Lower lobe of right lung (tissue), 2 donors: ENCODE measurements at places on chromosomes 6 and 20. TPM values are rescaled to one million over a fixed set of nuclear protein-coding genes. Genes with fewer than 3 reads are reported as not detected.

DNA sequence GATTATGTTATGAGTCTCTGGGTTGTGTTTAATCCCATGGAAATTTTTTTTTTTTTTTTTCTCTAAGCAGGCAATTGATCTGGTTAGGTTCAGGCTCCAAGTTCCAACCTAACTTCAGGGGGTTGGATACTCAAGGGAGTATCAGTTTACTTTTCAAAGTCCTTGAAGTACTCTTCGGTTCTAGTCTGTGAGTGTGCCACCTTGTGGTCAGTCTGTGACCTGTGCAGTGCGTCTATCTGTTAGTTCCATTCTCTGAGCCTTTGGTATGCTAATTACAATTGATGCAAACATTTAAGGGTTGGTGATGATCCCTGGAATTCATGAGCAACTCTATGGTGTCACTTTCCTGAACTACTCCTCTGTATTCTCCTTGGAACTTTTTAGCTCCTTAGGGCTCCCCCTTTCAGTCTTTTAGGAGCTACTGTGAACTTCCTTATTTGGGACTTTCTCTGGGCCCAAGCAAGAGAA is 342.0 kb downstream of the SOX4 start:
- DNase-seq = no peak
- H3K27ac ChIP-seq = no peak overlapping the region
- no peak overlapping the region for H3K4me3 ChIP-seq
- no peaks in the 10 kb centered on the region for H3K36me3 ChIP-seq

PAQR8 gene
- 6.8 TPM for total RNA-seq

DNA sequence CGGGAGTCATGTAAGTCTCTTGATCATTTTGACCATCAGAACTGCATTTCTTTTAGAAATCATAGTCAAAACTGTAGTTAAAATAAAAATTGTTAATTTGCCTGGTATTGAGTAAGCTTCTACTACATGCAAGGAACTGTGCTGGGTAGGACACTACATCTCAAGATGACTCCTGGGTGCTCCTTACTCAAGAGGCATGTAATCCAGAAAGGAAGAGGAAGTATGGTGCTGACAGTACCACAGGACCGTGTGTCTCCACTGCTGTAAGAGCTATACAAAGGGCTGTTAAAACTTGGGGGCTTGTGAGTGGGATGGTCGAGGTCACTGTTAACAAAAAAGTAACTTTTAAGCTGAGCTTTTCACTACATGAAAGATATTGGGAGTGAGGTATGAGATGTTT is 508.3 kb upstream of the SOX4 start:
- no peak for DNase-seq
- no peak overlapping the region for H3K27ac ChIP-seq
- H3K36me3 ChIP-seq = no peaks in the 10 kb centered on the region
- no peaks in the 10 kb centered on the region for H3K27me3 ChIP-seq

GRCh38 chr20:60750909-60751308 is 501.2 kb upstream of the CDH4 start:
- no peaks in the 10 kb centered on the region for H3K4me1 ChIP-seq
- H3K27ac ChIP-seq = no peak overlapping the region
- H3K27me3 ChIP-seq = no peaks in the 10 kb centered on the region
- no peak for DNase-seq
- H3K36me3 ChIP-seq = no peaks in the 10 kb centered on the region
- no peak overlapping the region for H3K4me3 ChIP-seq

DPPA5 gene
- not detected for total RNA-seq

GRCh38 chr20:13580707-13581106 is 58.0 kb downstream of the TASP1 start:
- no peak overlapping the region for H3K4me3 ChIP-seq

- H3K4me3 ChIP-seq = no peak overlapping the region
- no peak for DNase-seq
- no peaks in the 10 kb centered on the region for H3K27me3 ChIP-seq
Measured at GRCh38 chr6:169109411-169110220, 144.0 kb downstream of the THBS2 start.

SLC22A16 gene
- total RNA-seq = 0.80 TPM

GRCh38 chr6:118263921-118264486 is 284.1 kb upstream of the PLN start:
- H3K4me3 ChIP-seq = no peak overlapping the region
- H3K4me1 ChIP-seq = no peaks in the 10 kb centered on the region
- no peak for DNase-seq
- H3K27me3 ChIP-seq = no peaks in the 10 kb centered on the region
- H3K27ac ChIP-seq = no peak overlapping the region
- no peaks in the 10 kb centered on the region for H3K36me3 ChIP-seq

GRCh38 chr6:54706391-54706790 is 140.2 kb upstream of the FAM83B start:
- H3K27ac ChIP-seq = no peak overlapping the region
- no peak for DNase-seq
- no peaks in the 10 kb centered on the region for H3K36me3 ChIP-seq
- no peak overlapping the region for H3K4me3 ChIP-seq

GRCh38 chr20:46830886-46831632 is 63.6 kb upstream of the EYA2 start:
- no peak for DNase-seq
- H3K27me3 ChIP-seq = no peaks in the 10 kb centered on the region
- H3K27ac ChIP-seq = no peak overlapping the region
- H3K4me3 ChIP-seq = no peak overlapping the region

DNA sequence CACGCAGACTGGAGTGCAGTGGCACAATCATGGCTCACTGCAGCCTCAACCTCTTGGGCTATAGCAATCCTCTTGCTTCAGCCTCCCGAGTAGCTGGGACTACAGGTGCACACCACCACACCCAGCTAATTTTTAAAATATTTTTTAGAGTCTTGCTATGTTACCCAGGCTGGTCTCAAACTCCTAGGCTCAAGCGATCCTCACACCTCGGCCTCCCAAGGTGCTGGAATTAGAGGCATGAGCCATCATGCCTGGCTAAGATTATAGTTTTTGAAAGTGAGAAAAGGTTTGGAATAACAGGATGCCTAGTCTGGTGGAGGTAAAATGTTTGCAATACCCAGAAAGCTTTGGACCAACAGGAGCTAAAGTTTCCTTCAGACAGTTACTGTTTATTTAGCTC is 23.4 kb downstream of the GCM1 start:
- H3K27ac ChIP-seq = no peak overlapping the region
- H3K4me1 ChIP-seq = no peaks in the 10 kb centered on the region
- no peak for DNase-seq

RAET1E gene
- not detected for total RNA-seq

CALHM4 gene
- not detected for total RNA-seq

MTFR2 gene
- 1.5 TPM for total RNA-seq

GRCh38 chr6:101477436-101477835 is 83.9 kb downstream of the GRIK2 start:
- H3K4me1 ChIP-seq = no peaks in the 10 kb centered on the region
- DNase-seq = no peak
- no peak overlapping the region for H3K27ac ChIP-seq

DNA sequence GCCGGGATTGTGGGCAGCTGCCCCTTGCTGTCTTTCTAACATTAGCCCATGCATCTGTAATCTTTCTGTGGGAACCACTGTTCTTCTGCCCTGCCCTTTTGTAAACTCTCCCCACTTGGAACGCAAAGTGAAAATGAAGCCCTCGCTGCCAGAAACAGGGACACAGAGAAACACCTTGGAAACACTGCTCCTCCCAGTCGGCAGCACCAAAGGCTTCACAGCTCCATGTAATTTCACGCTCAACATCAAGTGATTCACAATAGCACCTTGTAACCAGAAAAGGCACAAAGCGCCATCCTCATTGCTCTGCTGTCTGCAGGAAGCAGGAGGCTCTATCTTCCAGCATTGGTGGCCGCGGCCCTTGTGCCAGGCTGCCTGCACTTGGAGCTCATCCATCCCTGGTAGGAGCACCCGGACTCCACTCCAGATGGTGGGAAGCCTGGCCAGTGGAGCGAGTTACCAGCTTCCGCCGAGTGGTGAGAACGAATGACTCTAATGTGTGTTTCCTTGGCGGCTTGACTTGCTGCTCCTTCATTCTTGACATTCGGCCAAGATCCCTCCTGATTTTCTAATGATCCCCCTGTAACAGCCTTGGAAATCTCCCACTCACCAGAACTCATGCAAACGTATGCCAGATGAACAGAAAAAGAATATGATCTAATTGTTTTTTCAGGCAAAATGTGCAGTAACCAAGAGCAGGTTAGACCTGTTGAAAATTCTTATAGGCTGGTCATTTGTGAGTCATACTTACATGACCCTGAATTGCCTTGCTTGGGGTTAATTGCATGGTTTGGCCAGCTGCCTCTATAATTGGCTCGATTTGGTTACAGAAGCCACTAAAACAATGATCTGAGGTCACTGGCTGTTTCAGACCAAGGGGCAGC is 169.1 kb upstream of the CDYL start:
- no peak overlapping the region for H3K4me3 ChIP-seq
- no peak overlapping the region for H3K27ac ChIP-seq
- DNase-seq = no peak
- peaks cover 15% of the 10 kb centered on the region for H3K4me1 ChIP-seq
- H3K27me3 ChIP-seq = no peaks in the 10 kb centered on the region
- H3K36me3 ChIP-seq = no peaks in the 10 kb centered on the region
